ENCODE measurements at places on chromosomes 12 and 14.

DNA sequence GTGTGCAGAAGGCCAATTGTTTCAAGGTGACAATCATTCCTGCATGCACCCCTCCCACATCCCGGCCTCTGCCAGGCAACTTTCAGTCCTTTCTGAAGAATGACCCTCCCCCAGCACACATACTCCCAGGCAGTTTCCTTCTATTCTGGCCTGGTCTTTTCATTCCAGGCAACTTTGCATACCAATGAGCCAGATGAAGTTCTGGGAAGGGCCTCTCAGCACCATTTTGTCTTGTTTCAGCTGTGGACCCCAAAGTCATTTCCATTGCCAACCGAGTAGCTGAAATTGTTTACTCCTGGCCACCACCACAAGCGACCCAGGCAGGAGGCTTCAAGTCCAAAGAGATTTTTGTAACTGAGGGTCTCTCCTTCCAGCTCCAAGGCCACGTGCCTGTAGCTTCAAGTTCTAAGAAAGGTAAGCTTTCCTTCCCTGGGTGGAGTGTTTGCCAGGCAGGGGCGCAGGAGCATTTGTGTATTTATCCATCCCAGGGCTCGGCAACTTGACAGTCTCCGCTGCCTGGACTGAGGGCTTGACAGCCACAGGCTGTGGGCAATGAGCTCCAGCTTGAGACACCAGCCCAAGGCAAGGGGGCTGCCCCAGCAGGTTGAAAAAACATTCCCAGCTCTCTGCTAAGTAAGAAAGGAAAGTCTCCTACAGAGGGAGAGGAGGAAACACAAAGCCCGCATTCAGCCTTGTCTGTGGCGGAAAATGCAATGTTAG lies 16.4 kb downstream of the BCL2L14 start:
- no peak for DNase-seq

- DNase-seq, result no peak
Measured at GRCh38 chr12:6667559-6668210, 4.8 kb upstream of the ING4 start.

DNA sequence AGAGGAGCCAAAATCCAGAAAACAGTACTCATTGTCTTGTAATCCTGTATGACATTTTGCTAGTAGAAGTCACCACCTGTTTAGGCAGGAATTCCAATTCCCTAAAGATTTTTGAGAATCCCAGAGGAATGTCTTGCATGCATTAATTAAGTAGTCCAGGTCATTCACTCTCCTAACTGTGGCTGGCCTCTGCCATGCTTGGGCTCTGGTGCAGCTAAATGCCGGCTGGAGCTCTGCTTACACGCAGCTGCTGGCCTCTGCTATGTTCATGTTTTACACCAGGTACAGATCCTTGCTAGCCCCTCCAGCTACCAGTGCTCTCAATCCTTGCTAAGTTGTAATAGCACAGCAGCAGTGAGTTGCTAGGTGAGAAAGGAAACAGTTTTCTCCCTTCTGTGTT lies 16.3 kb upstream of the HIF1A start:
- no peak for DNase-seq

DNA sequence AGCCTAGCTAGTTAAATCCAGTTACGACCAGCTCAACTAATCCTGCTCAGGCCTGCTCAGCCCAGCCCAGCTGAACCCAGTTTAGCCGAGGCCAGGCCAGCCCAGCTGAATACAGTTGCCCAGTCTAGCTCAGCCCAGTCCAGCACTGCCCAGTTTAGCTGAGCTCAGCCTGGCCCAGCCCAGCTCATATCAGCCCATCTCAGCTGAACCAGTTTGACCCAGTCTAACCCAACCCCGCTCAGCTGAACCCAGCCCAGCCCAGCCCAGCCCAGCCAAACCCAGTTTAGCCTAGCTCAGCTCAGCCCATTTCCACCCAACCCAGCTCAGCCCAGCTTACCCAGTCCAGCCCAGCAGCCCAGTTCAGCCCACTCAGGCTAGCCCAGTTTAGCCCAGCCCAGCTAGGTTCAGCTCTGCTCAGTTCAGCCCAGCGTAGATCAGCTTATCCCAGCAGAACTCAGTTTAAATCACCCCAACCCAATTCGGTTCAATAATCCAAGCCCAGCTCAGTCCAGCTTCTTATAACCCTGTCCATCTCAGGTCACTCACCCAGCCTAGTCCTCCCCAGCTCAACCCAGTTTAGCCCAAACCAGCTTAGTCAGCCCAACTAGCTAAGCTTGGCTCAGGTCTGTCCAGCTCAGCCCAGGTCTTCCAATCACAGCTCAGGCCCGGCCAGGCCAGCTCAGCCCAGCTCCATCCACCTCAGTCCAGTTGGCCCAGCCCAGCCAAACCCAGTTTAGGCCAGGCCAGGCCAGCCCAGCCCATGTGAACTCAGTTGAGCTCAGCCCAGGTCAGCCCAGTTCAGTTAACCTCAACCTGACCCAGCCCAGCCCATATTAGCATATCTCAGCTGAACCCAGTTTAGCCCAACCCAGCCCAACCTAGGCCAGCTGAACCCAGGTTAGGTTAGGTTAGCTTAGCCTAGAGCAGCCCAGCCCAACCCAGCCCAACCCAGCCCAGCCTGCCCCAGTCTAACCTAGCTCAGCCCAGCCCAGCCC lies 76.7 kb downstream of the TMEM121 start:
- no peak for DNase-seq

GRCh38 chr14:65211341-65211987 lies 109.1 kb upstream of the MAX start:
- no peak for DNase-seq

- no peak for DNase-seq
Measured at GRCh38 chr14:95559203-95559602, 24.4 kb downstream of the GLRX5 start.

Data from HFF-Myc (cell line).